ENCODE measurements at places on chromosomes 1 and 21.

GRCh38 chr1:241592273-241592958 lies 47.8 kb downstream of the CHML start:
- peak; percentile 29 for DNase-seq

GRCh38 chr1:34398916-34399275 lies 222.2 kb downstream of the C1orf94 start:
- DNase-seq, result no peak

DNA sequence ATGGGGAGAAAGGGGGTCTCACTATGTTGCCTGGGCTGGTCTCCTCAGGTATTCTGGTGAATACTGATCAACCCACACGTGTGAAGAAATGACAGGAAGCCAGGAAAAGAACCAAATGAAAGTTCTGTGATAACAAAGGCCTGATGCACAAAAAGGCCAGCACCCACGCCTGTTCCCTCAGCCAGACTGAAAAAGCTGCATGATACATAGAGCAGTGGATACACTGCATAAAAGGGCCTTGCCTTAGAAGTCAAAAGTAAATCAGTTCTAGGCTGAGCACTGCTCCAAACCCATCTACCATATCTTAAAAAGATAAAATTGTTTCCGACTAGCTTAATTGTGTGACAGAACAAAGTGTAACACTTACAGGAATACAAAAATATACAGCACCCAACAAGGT lies 36.9 kb upstream of the PSMG1 start:
- DNase-seq, result no peak

- DNase-seq, result no peak
These were observed 1.5 kb downstream of the GATAD2B start for GRCh38 chr1:153921080-153921802.

- DNase-seq, result no peak
These were observed 685 bp downstream of the CRTC2 start for GRCh38 chr1:153957744-153958110.

DNA sequence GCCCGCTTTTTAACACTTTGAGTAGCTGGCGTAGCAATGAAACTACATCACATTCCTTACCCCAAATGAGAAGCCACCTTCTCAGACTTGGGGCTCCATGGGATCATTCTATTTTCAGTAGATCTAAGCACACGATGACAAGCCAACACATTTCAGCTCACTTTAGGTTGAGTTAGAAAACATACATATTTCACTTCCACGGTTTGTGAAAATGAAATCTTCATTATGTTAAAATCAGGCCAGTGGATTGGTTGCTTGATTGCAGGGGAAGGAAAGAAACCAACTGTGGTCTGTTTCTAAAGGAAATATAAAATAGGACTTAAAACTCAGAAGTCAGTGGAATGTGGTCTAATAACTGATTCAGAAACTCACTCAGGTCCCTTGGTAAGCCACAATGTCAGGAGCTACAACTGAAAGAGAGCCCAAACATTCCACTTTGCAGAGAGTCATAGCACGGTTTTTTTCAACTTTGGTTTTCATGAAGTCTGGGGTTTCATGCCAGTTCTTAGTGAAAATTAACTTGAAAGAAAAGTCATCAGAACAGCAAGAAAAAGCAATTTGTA lies 82.3 kb upstream of the TIAM1 start:
- DNase-seq, result peak; percentile 65

DNA sequence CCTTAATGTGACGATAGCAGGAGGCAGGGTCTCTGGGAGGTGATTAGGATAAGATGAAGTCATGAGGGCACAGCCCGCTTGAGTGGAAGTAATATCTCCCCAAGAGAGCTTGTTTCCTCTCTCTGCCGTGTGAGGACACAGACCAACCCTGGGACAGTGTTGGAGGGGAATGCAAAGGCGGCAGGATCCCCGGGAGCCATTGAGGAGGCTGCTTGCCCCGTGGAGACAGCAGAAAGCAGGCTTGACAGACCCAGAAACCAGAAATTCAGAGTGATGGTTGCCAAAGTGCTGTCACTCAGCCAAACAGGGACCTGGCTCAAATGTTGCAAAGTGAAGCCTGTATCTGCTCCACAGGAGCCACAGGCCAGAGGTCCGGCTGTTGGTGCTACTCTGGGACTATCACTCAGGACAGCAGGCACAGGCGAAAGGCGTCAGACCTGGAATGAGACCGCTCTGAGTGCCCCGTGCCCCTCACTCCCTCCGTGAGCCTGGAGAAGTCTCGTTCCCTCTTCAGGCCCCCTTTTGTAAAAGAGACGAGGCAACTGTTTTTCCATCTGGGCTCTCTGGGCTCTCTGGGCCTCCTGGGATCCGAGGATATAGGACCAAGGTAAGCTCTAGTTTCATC lies 96.6 kb upstream of the VANGL1 start:
- DNase-seq, result no peak

DNA sequence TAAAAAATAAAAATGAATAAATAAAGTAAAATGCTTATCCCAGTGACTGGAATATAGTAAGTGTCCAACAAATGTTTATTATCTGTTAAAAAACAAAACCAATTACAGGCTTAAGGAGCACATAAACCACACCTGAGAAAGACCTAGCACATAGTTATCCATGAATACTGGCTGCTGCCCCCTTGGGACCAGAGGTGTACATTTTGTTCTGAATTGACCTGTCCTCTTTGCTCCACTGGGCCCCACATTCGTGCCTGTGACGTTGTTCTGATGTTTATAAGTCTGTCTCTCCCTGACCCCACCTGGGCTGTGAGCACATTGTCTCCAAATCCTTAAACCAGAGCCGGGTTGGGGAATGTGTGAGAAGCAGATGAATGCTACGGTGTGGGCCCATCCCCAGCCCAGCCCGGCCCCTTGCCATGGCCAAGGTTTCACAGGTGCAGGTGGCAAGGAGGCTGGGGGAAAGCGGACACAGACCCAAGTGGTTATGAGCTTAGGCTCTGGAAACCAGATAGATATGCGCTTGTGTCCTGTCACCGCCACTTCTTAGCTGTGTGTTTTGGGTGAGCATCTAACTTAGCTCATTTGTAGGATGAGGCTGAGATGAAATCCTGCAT lies 29.1 kb downstream of the OPRD1 start:
- DNase-seq, result no peak

DNA sequence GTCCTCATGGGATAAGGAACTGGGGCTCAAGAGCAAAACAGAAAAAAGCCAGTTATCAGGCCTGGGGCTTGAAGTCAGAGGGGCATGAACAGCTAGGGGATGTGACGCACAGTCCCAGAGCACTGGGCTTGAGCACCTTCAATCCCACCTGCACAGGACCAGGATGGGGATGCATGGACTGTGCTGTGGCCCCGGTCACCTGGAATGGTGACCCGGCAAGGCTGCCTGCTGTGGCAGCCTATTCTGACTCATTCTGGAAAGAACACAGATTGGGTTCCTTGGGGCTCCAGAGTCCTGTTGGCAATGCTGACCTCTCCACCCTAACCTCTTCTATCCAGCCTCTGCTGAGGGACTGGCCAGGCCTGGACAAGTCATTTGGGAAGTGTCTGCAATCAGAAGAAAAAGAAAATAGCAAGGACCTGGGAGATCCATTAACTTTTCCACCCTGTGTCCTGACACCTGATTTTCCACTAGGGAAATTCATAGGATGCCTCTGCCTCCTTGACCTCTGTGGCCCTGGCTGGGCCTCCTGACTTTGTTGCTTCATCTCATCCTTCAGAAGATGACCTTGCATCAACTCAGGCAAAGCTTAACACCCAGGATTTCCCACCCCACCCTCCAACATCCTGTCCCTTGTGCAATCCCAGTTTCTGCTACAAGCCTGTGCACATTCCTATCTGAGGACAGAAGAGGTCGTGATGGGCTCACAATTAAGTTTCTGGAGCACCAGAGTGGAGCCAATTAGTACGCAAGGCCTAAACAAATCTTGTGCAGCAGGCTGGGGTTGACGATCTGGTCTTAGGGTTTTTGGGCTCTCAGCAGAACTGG lies 17.9 kb upstream of the FMOD start:
- DNase-seq, result peak; percentile 87

- no peak for DNase-seq
These were observed 42.8 kb downstream of the MTR start for GRCh38 chr1:236837897-236838296.

GRCh38 chr1:6007318-6008083 lies 15.3 kb upstream of the NPHP4 start:
- DNase-seq, result peak; percentile 55

- DNase-seq, result no peak
These were observed 33.8 kb upstream of the RIPK4 start for GRCh38 chr21:41800425-41801320.

- peak; percentile 92 for DNase-seq
These were observed at the start of gene ZNF436 for GRCh38 chr1:23369335-23370013. ZNF436 (minus strand) TSS chr1:23369836; CDS start chr1:23368005, 1,831 bp downstream.

- DNase-seq, result no peak
These were observed 202.2 kb downstream of the RRAGC start for GRCh38 chr1:38657207-38657840.

DNA sequence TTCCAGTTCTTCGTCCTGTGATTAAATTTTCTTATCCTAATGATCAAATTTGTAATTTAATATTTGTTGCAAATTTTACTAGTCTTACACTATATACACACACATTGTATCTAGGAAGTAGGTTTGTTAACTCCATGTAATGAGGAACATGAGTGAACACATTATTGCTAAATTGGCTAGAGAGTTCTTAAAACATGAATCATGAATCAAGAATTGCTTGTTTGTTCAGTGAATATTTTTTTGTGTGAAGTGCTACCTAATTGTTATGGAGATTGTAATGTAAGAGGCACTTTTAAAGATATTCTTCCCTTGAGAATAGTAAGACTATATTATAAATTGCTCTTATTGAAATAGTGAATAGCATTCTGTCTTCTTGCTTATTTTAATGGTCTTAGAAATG lies 4.6 kb downstream of the GPSM2 start:
- DNase-seq, result peak; percentile 59

GRCh38 chr1:109474697-109475096 lies 8.4 kb downstream of the SYPL2 start:
- no peak for DNase-seq

DNA sequence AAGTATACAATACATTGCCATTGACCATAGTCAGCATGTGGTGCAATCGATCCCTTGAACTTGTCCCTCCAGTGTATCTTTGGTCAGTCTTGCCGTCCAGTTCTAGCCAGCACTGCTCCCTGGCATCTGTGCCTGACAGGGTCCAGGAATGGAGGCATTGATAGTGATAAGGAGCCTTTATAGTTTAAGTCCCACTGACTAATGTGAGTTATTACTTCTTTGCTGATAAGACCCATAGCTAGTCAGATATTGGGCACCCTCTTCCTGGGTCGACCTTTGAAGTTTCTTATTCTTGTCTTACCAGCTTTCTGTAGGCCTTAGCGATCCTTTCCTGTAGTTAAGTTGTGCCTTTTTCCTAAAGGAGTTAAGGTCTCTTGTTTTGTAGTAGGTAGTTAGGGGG lies 13.0 kb downstream of the UCK2 start:
- no peak for DNase-seq

DNA sequence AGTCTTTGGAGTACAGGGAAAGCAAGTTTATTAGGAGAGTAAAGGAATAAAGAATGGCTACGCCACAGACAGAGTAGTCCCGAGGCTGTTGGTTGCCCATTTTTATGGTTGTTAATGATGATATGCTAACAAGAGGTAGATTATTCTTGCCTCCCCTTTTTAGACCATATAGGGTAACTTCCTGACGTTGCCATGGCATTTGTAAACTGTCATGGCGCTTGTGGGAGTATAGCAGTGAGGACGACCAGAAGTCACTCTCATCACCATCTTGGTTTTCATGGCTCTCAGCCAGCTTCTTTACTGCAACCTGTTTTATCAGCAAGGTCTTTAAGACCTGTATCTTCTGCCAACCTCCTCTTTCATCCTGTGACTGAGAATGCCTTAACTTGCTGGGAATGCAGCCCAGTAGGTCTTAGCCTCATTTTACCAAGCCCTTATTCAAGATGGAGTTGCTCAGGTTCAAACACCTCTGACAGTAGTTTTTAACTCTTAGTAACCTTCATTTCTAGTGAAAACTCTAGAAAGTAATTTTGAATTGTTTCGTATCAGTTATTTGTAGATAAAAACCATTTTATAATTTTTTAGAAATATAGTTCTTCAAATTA lies 26.2 kb downstream of the TCP10L start:
- no peak for DNase-seq

- no peak for DNase-seq
These were observed 19.2 kb downstream of the NFASC start for GRCh38 chr1:204889681-204890383.

- DNase-seq, result no peak
These were observed 59.0 kb downstream of the TSEN15 start for GRCh38 chr1:184110272-184111204.

DNA sequence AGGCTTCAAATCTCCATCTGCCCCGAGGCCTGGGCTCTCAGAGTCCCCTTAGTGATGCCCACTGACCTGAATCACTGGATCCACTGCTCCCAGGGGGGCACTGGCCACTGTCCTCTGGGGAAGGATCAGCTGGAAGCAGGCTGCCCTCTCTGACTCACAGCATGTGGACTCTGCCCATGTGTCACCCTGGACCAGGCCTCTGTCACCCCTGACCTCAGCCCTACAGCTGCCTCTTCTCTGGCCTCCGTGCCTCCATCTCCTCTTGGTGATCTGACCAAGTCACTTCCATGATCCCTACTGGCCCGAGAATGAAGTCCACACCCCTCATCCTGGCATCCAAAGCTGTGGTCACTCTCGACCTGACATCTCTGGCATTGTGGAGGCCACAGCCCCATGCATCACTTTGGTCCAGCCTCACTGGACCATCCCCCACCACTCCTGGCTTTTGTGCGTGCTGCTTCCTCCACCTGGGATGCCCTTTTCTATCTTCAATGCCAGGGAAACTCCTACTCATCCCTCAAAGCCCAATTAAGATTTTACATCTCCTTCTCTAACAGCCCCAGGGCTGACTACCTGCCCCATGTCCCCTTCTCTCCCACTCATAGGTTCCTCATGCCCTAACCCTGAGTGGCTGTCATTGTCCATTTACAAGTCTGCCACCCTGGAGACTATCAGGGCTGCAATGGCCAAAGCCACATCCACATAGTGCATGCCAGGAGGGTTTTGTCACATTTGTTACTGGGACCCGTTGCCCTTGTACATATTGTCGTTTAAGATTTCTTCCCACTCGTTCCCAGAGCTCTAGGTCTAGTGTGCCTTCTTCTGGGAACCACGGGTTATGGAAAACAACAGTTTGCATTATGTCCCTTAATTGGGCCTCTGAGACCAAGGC lies 685.0 kb downstream of the MATN1 start:
- no peak for DNase-seq

DNA sequence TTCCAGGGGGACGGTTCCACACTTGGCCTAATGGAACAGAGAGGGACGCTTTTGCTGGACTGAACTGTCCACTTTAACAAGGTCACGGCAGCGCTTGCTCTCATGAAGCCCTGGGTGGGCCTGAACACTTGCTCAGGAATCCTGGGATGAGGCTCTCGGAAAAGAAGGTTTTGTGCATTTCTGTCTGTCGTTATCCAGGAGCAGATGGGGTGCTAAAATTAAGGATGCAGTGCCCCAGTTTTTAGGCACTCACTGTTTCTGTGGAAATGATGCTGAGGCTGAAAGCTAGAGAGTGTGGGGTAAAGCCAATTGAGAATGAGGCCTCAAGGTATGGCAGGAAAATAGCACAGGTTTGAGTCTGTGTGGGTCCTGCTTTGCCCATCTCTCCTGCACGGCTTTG lies 111.0 kb downstream of the DAB1 start:
- no peak for DNase-seq

Measured in fibroblast of skin of scalp (primary cell).